GM13976 (cell line): ENCODE measurements at places on chromosomes 2 and 18.

- DNase-seq = no peak
Observed at GRCh38 chr2:14094592-14094991, 537.9 kb upstream of the LRATD1 start.

DNA sequence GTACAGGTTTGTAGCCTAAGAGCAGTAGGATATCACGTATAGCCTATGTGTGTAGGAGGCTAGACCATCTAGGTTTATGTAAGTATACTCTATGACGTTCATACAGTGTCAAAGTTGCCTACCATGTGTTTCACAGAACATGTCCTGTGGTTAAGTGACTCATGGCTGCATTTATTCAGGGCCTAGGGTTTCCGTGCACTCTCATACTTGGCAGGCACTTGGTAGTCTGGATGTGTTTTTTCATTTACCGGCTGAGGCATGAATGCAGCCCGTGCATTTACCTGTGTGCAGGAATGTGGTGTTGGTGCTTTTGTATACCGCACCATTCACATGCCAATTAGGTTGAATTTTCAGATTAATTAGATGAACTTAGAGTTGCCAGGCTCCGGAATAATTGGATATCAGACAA is 43.4 kb downstream of the MYL12B start:
- DNase-seq = no peak

DNA sequence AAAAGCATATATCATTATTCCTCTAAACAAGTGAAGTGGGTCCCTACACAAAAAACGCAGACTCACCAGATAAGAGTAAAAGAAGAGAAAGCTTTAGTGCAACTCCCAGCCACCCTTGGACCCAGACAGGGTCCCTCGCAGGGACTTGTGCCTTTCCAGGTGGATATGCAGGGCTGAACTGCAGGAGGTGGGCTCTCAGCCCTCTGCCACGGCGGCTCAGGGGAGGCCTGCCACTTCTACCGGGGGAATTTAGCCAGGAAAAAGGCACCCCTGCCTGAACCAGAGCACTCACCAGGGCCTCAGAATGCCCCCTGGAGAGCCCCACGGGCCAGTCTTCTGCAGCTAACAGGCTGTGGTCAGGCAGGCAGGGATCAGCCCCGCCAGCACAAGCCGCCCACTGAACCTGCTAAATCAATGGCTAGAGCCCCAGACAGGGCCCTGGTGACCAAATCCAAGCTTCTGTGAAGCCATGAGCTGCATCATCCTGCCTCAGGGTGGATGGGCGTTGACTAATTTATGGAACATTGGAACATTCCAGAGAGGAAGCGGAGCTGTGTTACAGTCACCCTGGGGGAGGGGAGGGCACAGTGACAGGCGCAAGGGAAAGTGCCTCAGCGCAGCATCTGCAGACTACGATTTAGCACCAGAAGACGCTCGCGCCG is 209.3 kb downstream of the EIPR1 start:
- DNase-seq = no peak

GRCh38 chr2:26993768-26994167 is 23.3 kb downstream of the MAPRE3 start:
- no peak for DNase-seq

DNA sequence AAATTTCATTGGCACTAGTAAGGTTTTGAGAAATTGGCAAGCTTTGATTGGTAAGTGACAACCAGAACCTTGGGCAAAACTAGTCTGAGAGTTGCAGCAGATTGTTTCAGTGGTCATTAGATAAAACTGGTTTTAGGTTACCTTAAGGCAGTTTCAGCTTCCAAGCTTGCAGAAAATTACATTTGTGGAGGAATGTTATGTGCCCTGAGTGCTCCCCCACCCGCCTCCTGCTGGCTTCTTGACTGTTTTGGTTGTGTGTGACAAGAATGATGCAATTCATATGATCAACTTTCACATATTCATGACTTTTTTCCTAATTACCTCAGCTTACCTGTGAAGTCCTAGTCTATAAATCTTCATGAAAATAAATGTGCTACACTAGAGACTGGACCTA is 599.5 kb upstream of the ZNF804A start:
- DNase-seq = no peak

- no peak for DNase-seq
Observed at GRCh38 chr2:6771634-6772611, 93.8 kb downstream of the CMPK2 start.

- DNase-seq = no peak
Observed at GRCh38 chr18:9710037-9710436, 1.9 kb downstream of the RAB31 start.

DNA sequence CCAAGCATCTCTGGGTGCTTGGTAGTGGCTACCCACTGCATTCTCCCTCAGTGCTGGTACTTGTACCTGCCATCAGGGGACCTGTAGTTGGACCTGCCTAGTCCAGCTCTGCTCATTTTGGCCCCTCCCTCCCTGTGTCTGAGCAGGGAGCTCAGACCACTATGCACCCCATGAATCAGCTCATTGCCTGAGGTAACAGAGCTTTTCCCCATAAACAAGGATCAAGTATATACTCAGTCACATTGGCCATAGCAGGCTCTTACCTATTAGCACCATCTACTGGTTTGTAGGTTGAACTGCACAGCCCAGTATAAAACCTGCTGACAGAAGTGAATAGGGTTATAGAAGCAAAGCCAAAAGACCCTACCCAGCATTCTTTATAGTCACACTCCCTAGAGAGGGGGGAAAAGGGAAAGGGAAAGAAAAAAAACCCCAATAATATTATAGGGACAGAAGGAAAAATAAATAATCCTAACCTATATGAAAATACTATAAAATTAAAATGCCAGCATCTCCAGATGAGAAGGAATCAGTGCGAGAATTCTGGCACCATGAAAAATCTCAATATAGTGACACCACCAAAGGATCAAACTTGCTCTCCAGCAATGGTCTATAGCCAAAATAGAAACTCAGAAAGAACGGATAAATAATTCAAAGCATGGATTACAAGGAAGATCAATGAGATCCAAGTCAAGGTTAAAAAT is 6.9 kb upstream of the FLACC1 start:
- DNase-seq = no peak

DNA sequence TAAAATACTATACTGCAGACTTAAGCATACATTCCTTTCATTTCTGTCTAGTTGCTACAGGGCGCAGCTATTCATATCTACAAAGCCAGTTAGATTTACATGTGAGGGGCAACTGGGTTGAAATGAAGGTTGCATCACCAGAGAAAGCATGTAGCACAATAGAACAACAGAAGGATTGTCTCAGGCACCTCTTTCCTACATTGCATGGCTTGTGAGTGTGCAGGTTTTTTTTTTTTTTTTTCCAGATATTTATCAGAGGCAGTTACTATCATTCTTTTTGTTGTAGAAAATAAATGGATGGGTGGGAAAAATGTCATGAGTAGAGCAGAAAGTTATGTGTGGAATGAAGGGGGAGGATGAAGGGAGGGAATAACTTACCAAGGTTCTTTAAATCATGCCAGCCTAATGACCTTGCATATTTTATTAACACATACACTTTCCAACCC is 86.8 kb downstream of the ERBB4 start:
- DNase-seq = no peak

DNA sequence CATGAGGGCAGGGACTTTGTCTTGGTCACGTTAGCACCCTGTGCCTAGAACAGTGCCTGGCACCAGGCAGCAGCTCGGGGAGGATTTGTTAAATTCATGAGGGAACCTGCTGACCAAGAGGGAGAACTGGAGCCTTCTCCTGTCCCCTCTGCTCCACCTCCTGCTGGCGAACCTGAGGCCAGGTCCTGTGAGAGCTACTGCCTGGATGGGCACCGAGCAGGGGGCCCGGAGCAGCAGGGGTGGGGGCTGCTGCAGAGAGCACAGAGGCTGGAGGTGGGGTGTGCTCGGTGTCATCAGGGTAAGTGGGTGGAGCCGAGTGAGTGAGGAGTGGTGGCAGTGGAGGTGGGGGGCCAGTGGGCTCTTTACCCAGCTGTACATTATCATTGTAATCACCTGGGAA is 52.1 kb upstream of the FAHD2A start:
- no peak for DNase-seq

DNA sequence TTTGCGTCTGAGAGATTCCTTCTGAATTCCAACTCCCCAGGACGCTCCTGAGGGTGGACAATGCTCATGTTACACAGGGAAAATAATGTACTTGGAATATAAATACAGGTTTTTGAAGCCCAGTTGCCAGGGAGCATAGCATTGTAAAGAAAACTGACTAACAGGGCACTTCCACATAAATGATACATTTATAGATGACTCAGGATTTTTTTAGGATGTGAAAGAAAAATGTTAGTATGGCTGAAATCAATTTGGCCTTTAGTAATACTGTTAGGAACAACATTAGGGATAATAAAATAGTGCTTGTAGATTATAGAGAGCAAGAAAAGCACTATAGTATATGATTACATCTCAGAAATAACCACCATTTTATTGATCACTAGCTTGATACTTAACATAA is 23.6 kb downstream of the ZNF397 start:
- no peak for DNase-seq

DNA sequence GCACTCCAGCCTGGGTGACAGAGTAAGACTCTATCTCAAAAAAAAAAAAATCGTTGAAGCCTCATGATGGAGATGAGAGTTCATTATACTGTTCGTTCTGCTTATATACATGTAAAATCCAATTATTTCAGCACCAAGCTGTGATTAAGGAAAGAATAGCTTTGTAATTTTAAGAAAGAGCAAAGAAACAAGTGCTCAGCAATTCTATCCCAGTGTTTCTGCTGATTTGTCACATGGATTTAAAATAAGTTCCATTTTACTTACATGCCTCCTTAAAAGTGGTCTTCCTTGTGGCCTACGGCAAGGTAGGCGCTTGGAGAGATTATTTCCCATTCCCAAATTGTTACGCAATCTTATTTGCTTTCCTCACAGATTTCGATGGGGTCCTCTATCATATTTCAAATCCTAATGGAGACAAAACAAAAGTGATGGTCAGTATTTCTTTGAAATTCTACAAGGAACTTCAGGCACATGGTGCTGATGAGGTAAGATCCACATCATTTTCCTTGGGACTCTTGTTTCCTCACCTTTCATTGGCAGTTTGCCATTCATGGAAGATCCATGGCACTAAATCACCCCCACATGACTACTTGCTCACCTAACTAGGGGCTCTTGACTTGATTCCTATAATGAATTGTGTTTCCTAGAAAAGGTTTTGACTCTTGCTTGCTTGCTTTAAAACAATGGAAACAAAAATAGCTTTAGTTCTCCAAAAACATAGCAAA is 11.5 kb downstream of the ARPC2 start:
- no peak for DNase-seq

DNA sequence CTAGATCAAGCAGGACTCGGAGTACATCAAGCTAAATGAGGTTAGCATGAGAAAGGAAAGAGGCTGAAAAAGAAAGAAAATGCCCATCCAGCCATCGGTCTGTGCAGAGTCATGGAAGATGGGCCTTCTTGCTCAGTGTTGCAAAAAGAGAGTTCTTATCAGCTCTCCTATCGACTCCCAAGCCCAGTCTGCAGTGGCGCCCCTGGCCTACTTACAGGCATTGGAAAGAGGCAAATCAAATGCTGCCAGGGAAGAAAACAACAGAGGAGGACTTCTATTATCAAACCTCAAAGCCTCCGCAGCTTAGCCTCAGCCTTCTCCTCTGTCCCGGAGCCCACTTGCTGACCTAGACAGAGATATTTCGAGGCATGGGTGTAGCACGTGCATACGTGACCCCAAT is 66.0 kb downstream of the CDH2 start:
- DNase-seq = no peak

DNA sequence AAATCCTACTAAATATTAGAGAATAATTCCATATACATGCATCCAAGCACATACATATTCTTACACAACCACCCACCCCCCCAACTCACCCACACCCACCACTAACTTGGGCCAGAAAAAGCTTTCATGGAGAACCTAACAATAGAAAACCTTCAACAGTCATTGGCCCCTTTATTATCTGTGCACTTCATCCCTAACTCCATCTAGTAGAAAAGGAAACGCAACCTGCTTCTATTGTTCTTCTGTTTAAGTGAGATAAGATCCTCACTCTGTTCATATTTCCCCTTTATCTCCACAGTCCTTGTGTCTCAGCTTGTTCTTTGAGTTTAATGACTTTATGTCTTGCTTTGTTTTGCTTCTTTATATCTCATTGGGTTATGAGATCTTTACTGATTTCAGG is 1740.2 kb upstream of the CELF4 start:
- DNase-seq = no peak

DNA sequence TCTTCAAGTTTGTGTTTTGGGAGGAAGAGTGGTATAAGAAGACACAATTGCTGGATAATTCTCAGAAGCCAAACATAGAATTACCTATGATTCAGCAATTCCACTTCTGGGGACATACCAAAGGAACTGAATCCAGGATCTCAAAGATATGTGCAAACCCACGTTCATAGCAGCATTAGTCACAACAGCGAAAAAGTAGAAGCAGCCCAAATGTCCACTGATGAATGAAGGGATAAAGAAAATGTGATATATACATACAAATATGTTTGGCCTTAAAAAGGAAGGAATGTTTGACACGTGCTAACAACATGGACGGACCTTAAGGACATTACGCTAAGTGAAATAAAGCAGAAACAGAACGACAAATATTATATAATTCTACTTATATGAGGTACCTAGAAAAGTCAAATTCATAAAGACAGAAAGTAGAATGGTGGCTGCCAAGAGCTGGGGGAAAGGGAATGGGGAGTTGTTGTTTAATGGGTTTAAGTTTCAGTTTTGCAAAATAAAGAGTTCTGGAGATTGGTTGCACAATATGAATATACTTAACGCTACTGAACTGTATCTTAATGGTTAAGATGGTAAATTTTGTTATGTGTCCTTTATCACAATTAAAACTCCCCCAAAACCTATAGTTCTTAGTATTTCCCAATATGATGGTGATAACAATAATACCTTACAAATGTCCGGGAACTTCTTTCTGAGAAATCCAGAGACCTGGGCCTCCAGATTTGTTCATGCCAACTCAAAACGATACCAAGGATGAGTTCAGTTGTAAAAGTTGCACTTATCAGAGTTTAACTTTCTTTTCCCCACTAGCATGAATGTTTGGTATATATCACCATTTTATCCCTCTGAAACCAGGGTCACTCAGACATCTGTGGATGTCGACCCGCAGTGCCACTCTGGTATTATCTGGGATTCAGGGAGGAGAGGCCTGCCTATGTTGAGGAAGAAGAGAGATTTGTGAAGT is 33.7 kb upstream of the WIPF1 start:
- no peak for DNase-seq
